DMS53 (cell line): ENCODE measurements at places on chromosomes 16 and 17.

DNA sequence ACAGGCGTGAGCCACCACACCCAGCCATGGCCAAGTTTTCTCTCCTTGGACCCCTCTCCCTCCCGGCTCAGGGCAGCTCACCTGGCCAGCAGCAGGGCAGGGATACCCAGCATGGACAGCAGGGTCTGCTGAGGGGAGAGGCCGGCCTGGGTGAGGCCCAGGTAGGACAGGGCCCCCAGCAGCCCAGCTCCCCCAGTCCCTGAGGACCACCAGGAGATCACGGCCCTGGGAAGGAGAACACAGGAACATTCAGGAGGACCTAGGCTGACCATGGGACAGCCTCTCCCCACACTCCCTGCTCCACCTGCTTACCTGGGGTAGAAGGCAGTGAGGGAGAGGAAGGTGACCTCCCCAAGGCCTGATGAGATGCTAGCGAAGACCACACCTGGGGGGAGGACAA is 5.6 kb downstream of the CLN3 start:
- DNase-seq: no peak

DNA sequence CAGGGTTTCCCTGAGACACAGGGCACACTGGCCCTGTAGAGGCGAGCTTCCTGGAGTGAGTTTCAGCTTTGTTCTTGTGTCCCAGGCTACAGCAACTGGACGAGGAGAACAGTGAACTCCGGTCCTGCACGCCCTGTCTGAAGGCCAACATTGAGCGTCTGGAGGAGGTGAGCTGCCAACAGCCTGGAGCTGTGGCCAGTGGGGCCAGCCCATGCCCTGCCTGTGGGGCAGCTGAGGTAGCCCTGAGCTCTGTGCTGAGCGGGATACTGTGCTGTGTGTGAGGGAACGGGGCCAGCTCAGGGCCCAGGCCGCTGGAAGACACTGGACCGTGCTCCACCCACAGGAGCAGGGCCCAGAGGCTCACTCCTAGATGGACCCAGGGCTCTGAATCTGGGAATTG is 8.7 kb upstream of the CAPN15 start:
- no peak for DNase-seq

- no peak for DNase-seq
Observed at GRCh38 chr17:65554553-65555223, 6.8 kb downstream of the AXIN2 start.

- peak; percentile 86 for DNase-seq
Observed at GRCh38 chr16:88681084-88681680, 5.1 kb downstream of the SNAI3 start.

DNA sequence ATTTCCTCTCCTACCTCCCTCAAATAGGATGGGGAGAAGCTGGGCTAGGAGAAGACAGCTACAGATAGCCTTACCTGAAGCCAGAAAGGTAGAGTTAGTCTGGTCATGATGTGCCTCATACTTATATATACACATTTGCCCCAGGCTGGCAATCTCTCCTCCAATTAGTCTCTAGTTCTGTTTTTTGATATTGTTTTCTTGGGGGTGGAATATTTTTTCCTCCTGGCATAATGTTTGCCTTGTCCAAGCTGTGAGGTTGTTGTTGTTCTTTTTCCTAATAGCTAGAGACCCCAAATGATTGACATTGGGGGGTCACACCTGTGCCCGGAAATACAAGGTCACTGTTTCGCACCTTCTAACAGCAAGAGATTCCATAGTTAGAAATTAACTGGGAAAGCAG is at the start of gene UMOD:
TSS of gene UMOD (minus strand) at position 101 of the 400 bp plus-strand sequence. CDS start 1,978 bp downstream, outside the sequence.
- no peak for DNase-seq

GRCh38 chr17:40399185-40399584 is 18.5 kb downstream of the TOP2A start:
- peak; percentile 73 for DNase-seq

DNA sequence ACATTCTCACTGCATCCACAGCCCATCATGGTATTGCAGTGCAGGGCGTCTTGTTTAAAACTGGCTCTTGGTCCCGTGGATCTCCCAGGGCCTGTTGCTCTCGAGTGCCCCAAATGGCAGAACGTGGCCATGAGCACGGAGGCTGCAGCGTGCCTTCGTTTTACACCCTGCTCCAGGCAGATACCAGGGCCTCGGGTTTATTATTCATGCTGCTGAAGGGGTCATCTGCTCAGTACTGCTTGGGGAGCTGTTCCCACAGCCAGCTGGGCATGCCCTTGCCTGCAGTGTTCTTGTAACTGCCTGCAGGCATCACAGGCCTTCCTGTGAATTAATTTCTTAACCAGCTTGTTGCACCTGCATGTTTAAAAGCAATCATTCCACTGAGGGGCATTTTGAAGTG is 129.7 kb upstream of the CHMP6 start:
- no peak for DNase-seq

DNA sequence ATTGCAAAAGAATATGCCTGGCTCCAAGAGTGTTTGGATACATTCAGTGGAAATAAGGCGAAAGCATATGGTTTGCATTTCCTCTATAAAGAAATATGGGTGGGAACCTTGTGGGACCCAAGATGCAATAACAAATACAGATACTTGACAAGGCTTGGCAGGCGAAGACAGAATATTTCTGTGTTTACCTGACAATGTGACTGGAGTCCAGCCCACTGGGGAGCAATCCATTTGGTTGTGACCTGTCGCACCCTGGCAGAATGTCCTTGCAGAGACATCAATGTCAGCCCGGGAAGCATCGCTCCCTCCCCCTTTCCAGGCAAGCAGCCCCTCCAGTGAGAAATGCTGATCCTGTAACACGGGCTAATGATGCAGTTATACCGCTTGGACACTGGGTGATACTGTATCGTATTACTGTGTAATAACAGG is 296.6 kb downstream of the MAF start:
- DNase-seq: peak; percentile 5

DNA sequence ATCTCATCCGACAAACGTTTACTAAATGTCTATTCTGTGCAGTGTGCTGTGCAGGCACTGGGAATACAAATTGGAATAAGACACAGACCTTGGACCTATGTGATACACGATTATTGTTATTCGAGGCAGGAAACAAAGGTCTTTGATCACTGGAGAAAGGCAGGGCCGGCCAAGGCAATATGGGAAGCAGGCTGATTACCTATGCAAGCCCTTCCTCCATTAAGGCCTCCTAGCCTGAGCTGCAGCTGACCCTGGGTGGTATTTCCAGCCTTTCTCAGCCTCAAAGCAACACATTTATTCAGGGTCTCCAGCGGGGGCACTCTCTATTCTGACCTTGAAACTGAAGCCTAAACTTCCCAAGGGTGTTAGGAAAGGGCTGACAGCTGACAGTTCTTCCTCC is 13.4 kb downstream of the ST6GALNAC1 start:
- no peak for DNase-seq

- no peak for DNase-seq
Observed at GRCh38 chr16:78075800-78076199, 23.7 kb upstream of the WWOX start.

GRCh38 chr17:45857977-45858708 is 13.5 kb downstream of the SPPL2C start:
- DNase-seq: peak; percentile 40

DNA sequence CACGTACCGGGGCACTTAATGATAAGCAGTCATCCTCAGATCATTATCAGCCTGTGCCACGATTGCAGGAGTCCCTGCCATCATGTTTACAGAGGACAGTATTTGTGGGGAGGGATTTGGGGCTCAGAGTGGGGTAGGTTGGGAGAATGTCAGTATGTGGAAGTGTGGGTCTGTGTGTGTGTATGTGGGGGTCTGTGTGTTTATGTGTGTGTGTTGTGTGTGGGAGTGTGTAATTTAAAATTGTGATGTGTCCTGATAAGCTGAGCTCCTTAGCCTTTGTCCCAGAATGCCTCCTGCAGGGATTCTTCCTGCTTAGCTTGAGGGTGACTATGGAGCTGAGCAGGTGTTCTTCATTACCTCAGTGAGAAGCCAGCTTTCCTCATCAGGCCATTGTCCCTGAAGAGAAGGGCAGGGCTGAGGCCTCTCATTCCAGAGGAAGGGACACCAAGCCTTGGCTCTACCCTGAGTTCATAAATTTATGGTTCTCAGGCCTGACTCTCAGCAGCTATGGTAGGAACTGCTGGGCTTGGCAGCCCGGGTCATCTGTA is 13.5 kb upstream of the EFCAB13 start:
- no peak for DNase-seq

- DNase-seq: peak; percentile 40
Observed at GRCh38 chr16:68086336-68086841, 1.2 kb downstream of the NFATC3 start.

GRCh38 chr17:62630365-62631085 is 3.1 kb downstream of the MRC2 start:
- no peak for DNase-seq

- DNase-seq: no peak
Observed at GRCh38 chr17:82884970-82885353, 45.1 kb upstream of the ZNF750 start.

DNA sequence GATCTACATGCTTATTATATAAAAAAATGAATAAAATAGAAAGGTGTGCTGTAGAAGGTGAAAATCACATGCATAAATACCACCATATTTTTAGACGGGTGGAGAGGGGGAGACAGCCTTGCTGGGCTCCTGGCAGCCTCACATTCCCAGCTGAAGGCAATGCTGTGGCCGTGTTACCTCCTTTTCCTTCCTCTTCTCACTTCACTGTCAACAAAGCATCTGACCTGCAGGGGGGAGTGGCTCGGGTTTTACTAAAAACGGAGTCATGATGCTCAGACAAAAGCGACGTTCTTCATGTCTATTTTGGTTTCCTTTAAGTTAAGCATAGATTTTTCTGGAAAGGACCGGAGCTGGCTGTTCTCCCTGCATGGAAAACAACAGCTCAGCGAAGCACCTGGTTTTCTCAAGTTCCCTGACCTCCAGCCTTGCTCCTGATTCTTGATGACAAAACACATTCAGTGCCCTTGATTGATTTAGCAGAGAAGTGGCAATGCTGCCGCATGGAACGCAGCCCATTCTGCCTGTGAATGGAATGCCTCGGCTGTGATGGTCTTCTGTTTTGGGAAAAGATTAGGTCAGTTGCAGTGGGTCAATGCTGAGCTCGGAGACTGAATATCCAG is 5.5 kb upstream of the RPTOR start:
- peak; percentile 22 for DNase-seq

GRCh38 chr16:81623365-81624102 is 155.6 kb upstream of the PLCG2 start:
- peak; percentile 64 for DNase-seq

DNA sequence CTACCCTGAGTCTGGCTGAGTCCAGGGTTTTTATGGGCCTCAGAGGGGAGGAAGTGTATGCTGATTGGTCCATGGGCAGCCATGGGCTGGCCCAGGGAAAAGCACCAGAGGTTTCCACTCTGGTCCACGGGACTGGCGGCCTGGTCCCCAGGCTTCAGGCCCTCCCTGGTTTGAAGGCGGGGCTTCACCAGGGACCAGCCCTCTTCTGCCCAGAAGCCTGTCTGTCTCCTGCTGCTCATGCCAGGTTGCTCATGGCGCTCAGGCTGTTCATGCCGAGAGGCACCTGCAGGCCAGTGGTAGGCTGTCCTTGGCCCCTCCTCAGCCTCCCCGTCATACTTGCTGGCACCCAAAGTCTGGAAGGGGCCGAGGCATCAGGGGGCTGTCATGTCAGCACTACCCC is 45.0 kb upstream of the CLEC19A start:
- DNase-seq: peak; percentile 15

DNA sequence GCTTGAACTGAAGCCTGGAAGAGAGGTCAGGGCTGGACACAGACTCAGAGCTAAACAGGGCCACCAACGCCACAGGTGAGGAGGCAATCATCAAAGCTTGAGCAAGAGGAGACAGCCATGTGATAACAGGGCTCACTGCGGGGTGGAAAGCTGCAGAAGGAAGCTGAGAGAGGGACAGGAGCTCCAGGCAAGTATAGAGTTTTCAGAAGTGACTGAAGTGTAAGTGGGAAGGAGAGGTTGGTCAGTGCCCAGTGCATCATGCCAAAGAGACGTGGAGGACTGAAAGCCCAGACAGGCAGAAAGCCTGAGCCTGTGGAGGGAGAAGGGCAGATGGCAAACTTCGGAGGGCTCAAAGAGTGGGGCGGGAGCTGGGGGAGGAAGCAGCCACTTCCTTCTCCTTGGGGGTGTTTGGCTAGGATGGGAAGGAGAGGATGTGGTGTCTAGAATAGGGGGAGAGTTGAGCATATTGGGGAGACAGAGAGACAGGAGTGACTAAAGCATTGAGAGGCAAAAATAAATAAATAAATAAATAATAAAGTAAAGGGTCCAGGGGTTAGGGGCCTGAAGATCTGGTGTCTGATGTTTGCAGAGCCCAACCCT is 2.6 kb downstream of the KIFC3 start:
- DNase-seq: peak; percentile 72

GRCh38 chr16:61590577-61590976 is 445.7 kb downstream of the CDH8 start:
- no peak for DNase-seq

DNA sequence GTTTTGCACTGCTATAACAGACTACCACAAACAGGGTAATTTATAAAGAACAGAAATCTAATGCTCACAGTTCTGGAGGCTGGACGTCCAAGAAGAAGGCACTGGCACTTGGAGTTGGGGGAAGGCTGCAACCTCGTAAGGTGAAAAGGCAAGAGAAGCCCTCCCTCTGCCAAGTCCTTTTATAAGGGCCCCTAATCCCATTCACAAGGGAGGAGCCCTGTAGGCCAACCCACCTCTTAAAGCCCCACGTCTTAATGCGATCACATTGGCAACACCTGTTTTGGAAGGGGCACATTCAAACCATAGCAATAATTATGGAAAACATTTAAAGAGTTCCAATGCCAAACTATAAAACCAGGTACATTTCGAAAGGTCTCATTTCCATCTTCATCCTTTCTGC is 5.2 kb downstream of the PKD1L3 start:
- no peak for DNase-seq
